Stimulated activated CD4-positive, alpha-beta T cell treated with anti-CD3 and anti-CD28 coated beads, TNF-alpha, amount 100 ng/mL, for 1 hour (primary cell): ENCODE measurements at places on chromosomes 2 and 18.

DNA sequence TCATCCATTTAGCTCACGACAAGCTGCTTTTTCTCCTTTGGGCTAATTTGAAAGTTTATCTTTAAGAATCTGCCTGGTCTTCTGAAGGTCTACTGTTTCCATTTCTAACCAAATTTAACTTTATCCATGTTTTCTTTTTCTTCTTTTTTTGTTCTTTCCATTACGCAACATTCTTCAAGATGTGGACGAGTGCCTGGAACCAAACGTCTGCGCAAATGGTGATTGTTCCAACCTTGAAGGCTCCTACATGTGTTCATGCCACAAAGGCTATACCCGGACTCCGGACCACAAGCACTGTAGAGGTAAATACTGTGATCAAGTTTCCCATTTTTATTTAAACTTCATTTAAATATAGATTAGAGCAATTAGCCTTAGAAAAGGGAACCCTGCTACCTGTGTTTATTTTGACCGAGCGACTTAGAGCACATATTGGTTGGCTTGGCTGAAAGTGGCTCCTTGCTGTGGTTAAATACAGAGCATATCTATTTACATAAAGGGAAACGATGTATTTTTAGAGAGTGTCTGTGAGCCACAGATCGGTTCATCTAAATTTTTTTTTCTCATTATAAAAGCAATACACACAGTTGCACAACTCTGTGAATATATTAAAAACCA is 183.4 kb upstream of the RASGRP3 start:
- no peak for DNase-seq

GRCh38 chr18:11752116-11752911 is 63.2 kb downstream of the GNAL start:
- no peak for DNase-seq

- DNase-seq, result no peak
Observed at GRCh38 chr2:168790226-168790902, 12.1 kb upstream of the NOSTRIN start.

DNA sequence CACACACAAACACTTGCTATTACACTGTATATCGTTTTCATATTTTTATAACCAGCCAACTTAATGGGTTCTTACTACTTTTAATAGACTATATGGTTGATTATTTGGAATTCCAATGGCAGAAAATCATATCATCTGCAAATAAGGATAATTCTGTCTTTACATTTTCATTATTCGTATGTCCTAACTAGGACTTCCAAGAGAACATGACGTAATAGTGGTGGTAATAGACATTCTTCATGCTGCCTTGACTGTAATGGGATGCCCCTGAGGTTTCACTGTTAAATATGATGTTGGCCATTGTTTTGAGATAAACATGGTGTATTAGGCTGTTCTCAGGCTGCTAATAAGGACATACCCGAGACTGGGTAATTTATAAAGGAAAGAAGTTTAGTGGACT is 45.2 kb downstream of the DYNAP start:
- no peak for DNase-seq

DNA sequence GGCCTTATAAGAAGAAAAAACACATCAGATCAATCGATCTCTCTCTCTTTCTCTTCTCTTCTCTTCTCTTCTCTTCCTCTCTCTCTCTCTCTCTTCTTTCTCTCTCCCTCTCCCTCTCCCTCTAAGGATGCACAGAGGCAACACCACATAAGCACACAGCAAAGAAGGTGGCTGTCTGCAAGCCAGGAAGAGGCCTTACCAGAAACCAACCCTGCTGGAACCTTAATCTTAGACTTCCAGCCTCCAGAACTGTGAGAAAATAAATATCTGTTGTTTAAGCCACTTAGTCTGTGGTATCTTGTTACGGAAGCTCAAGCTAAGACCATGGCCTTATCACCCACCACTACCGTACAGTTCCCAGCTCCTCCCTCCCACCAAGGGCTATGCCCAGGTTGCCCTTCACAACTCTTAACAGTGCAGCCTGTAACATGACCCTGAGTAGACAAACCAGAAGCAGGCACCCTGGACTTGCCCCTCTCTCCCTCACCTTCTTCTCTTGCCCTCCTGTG is 25.2 kb upstream of the TMEM237 start:
- DNase-seq, result no peak

DNA sequence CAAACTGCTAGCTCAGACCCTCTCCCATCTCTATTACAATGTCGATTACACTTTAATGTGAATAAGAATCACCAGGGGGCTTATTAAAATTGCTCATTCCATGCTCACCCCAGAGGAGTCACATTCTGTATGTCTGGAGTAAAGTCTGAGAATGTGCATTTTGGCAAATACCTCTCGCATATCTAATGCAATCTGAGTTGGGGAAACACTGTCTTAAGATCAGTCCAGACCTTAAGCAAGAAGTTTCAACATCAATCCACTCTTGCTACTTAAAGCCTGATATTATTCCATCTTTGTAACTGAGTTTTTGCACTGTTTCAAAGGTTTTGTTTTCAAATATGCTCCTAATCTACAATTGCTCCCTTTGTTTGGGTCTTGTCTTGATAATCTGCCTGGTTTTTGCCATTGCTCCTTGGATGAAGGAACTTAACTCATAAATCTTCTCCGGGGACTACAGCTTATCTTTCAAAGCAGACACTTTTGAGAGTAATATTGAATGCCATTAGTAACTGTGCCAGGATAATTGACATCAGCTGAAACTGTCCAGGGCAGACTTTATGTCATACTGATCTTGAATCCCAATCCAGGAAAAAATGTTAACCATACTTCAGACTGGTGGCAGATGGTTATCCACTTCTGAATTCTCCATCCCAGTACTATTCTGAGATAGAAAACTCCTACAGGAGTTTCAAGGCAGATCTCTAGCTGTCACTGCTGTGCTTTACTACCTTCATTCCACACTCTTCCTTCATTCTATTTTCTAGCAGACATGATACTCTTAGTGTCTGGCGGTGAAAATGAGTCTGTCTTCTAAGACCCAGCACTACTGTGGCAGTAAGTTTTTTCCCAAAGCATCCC is 200.9 kb downstream of the ERBB4 start:
- no peak for DNase-seq

DNA sequence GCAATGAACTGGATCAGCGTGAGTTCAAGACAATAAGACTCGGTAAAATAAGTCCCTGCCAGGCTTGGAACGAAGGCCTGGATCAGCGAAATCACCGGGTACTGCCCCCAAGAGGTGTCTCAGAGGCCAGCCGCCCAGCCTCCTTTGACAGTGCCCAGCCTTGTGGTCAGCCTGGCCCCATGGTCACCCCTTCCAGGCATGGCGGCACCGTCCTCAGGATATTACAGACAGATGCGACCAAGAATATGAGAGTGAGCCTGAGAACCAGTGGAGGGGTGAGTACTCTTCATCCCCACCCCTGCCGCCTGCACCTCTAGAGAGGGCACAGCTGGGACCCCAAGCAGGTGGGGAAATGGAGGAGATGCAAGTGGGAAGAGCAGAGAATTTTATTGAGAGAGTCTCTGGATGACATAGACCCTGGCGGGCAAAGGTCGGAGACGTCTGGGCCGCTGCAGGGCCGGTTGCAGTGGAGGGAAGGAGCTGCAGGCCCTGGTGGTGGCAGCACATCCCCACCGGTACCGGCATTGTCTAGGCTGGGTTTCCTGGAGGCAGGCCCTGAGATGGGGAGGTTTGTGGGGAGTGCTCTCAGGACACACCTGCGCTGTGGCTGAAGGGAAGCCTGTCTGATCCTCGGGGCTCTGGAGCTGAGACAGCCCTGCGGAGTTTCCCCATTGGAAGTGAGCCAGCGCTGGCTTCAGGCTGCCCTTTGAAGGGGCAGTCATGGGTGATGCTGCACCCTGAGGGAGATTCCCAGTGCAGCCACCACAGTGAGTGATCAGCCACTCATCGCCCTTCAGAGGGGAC is 190.0 kb downstream of the SEPTIN10 start:
- no peak for DNase-seq

DNA sequence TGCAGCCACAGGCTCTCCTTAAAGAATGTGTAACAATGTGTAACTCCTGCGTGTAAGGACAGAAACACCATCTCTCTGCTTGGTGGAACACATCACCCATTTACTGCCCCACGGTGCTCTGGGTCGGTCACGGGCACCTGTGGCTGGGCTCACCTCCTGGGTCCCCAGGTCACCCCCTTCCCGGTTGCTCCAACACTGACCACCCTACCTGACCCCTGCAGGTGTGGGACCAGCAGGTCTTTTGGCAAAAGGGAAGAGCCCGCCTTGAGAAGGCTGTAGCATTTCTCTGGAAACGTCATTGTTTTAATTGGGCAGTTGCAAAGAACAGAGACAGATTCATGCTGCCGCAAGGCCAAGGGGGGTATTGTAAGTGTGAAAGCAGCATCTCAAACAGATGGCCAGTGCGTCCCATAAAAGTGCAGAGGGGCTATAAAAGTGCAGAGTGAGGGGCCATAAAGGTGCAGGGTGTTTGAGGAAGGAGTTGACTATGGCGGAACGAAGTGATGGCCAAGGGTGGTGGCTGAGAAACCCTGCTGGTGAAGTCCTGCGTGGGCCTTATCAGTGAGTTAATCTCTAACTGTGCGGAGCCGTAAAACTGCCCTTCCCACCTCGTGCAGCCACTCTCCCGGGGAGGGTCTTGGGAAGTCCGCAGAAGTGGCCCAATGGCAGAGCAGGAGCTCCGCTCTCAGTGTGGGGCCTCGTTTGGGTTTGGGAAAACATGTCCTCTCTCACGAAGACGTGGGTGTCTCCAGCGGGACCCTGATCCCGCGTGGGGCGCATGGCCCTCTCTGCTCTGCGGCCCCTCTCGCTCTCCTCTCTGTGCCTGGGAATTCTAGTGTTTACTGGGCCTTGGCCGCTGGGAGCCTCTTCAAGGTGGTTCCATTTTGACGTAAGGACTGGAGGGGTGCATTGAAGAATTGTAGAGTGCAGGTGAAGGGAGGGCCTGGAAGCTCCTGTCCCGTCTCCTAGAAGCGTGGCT is 13.7 kb upstream of the NEU4 start:
- DNase-seq, result no peak

DNA sequence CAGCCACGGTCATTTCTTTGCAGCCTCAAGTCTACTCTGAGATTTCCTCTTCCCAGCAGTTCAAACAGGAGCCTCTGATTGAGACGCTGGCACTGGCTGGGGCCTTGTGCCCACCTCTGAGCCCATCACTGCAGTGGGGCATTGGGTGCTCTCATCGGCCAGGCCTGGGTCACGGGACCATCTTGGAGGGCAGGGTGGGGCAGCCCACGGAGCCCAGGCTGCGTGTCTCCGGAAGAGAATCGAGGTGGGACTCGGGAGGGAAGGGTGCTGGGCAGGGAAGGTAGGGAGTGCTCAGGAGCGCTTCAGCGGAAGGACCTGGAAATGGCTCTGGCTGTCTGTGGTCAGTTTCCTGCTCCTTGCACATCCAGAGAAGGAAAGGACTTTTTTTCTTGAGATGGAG is 82.4 kb downstream of the RTP5 start:
- no peak for DNase-seq

DNA sequence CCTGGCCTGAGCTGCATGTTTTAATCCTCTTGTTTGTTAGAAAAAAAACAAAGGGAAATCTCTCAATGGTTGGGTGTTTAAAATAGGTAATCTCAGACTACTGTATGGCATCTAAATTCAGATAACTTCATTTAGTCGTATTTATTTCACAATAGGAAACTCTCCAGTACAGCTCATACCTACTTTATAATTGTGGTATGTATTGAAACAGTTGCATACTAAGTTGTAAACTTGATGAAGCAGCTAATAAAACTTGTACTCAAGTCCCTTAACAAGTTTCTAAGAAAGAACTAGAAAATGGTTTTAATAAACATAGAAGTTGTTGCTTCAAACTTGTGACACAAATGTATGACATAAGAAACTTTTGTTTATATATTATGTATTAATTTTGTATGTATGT is 334.5 kb downstream of the PTPRM start:
- no peak for DNase-seq

GRCh38 chr2:213066443-213066743 is 85.0 kb downstream of the IKZF2 start:
- no peak for DNase-seq

GRCh38 chr2:19802086-19802841 is 99.5 kb downstream of the TTC32 start:
- DNase-seq, result no peak

GRCh38 chr2:108587621-108588020 is 53.4 kb downstream of the LIMS1 start:
- DNase-seq, result no peak

DNA sequence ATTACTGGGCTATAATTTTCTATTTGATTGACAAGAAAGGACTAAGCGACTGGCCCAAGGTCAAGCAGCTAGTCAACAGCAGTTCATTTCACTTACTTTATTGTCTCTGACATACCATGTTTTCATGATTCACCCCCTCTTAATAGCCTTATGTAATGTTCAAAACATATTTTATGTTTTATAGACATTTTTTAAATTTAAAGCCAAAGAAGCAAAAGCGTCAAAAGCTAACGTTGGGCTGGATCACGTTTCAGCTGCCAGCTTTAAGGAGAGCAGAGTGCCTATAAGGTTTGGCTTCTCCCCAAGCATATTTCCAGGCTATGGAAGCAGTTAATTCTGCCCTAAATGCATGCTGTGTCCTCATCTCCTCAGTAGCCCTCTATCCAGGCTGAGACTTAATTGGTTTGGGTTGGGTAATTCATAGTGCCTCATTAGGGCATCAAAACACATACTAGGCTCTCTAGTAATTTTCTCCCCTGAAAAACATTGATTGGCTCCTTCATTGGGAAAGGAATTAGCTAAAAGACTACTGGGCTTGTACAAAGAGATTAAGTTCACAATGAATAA is 94.8 kb upstream of the CREB1 start:
- no peak for DNase-seq

- DNase-seq, result no peak
Observed at GRCh38 chr18:6269660-6270332, 144.9 kb downstream of the L3MBTL4 start.

GRCh38 chr2:83172841-83173240 is 1286.2 kb downstream of the SUCLG1 start:
- DNase-seq, result no peak

- DNase-seq, result no peak
Observed at GRCh38 chr2:18495058-18495457, 65.4 kb downstream of the RDH14 start.

GRCh38 chr2:36362291-36362690 is 6.7 kb downstream of the CRIM1 start:
- no peak for DNase-seq
